ENCODE measurements at places on chromosomes 6 and 20.

GRCh38 chr6:16345449-16346330 is 107.3 kb downstream of the GMPR start:
- no peak for DNase-seq

- DNase-seq: no peak
Measured at GRCh38 chr6:135195522-135195921, 14.4 kb downstream of the MYB start.

DNA sequence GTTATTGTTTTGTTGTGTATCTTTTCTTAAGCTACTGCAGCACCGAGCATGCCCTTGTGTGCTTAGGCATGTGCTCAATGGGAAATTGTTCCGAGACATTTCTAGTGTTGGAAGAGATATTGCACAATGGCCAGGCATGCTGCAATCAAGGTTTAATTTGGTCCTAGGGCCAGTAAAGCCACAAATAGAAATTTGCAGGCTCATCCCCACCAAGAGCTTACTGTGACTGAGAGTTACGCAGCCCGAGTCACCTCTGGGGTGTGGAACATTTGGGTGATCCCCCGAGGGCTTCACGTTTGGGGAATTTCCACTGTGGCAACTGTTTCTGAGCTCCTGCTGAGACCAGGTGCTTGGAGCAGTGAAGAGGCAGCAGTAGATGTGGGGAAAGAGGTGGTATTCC is 65.8 kb downstream of the ADTRP start:
- no peak for DNase-seq

GRCh38 chr6:129393654-129394053 is 316.3 kb downstream of the ARHGAP18 start:
- no peak for DNase-seq

DNA sequence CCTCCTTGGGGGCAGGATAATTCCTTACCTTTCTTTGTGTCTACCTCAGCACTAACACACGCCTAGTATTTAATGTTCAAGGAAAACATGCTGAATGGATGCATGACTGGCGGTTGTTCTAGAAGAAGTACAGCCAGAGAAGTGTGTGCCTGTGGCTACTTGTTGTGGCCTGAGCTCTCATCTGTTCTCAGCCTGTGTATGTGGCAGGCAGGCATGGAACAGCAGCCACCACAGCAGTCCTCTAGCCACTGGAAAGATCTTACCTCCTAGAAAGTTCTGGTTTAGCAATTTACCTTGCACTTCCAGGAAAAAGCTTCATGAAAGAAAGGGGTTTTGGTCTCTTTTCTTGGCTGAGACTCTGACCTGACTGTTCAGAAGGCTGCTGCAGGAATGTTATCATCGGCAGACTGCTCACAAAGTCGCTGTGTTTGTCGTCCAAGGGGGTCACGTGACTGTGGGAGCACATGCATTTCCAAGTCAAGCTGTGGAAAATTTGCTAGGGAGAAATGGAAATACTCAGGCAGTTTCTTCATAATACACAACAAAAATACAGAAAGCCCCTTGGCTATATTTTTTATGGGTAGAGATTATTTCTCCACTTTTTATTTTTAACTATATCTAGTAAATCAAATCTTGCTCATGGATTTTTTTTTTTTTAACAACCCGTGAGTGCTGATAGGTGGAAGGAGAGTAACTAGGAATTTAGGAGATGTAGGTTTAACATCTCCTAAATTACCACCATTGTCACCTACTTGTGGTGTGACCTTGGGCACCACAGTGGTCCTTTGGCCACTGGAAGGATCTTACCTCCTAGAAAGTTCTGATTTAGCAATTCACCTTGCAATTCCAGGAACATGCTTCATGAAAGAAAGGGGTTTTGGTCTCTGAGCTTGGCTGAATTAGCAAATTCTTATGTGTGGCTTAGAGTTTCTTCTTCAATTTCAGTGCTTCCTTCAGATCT is 110.8 kb upstream of the GPR6 start:
- no peak for DNase-seq

DNA sequence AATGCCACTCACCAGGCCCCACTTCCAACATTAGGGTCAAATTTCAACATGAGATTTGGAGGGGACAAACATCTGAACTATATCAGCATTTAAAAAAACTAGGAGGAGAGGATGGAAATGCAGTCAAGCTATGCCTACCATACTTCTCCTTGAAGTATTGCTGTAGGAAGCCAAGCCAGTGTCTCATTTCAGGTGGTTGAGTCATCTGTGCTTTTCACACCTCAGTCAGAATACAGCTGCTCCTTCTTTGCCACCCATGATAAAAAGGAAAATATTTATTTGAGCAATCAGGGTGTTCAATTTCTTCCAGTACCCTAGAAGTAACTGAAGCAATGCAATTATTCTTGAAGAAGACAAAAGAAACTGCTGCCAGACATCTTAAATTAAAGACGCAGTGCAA is 47.0 kb upstream of the EEF1E1 start:
- DNase-seq: no peak

DNA sequence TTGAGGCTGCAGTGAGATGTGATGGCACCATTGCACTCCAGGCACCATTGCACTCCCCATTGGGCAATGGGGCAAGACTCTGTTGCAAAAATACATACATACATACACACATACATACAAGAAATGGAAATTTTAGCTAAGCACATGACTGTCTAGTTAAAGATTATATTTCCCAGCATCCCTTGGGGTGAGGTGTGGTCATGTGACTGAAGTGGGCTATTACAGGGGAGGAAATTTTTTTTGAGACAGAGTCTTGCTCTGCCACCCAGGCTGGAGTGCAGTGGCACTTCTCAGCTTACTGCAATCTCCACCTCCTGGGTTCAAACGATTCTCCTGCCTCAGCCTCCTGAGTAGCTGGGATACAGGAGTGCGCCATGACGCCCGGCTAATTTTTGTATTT is 32.0 kb upstream of the HMGA1 start:
- no peak for DNase-seq

All from CD8-positive, alpha-beta T cell (primary cell).